ENCODE measurements at places on chromosomes 16 and 17. TPM values are rescaled to one million over a fixed set of nuclear protein-coding genes. Genes with fewer than 3 reads are reported as not detected.

KRT12 gene
- 0.10 TPM for total RNA-seq

OSGIN1 gene
- total RNA-seq = 0.30 TPM

CDT1 gene
- total RNA-seq = 7.9 TPM

EPOP gene
- total RNA-seq = 0.49 TPM

ASPA gene
- 5.5 TPM for total RNA-seq

LUC7L3 gene
- total RNA-seq = 102 TPM

KRT13 gene
- total RNA-seq = 2.9 TPM

UTS2R gene
- 0.20 TPM for total RNA-seq

ATP2A1 gene
- total RNA-seq = 64.1 TPM

FOXJ1 gene
- 0.30 TPM for total RNA-seq

SMARCE1 gene
- total RNA-seq = 93.7 TPM

KCNJ18 gene
- not detected for total RNA-seq

TMEM238L gene
- 0.30 TPM for total RNA-seq

KRTAP3-1 gene
- total RNA-seq = 5.3 TPM

PNMT gene
- not detected for total RNA-seq

TMC8 gene
- 3.4 TPM for total RNA-seq

TMEM235 gene
- total RNA-seq = not detected

MAP2K6 gene
- 8.6 TPM for total RNA-seq

KIF18B gene
- total RNA-seq = 2.8 TPM

CD68 gene
- total RNA-seq = 9.2 TPM

PRSS33 gene
- total RNA-seq = not detected

ZNF207 gene
- total RNA-seq = 153 TPM

CRYBA1 gene
- total RNA-seq = not detected

ZNF594 gene
- 10.2 TPM for total RNA-seq

Measured in skin of body (tissue), 3 donors.